Karpas-422 (cell line): ENCODE measurements at places on chromosomes 1 and 21. TPM values are rescaled to one million over a fixed set of nuclear protein-coding genes. Genes with fewer than 3 reads are reported as not detected.

GRCh38 chr1:111826278-111826677, 70.6 kb downstream of the DDX20 start:
- no peak for DNase-seq

DNA sequence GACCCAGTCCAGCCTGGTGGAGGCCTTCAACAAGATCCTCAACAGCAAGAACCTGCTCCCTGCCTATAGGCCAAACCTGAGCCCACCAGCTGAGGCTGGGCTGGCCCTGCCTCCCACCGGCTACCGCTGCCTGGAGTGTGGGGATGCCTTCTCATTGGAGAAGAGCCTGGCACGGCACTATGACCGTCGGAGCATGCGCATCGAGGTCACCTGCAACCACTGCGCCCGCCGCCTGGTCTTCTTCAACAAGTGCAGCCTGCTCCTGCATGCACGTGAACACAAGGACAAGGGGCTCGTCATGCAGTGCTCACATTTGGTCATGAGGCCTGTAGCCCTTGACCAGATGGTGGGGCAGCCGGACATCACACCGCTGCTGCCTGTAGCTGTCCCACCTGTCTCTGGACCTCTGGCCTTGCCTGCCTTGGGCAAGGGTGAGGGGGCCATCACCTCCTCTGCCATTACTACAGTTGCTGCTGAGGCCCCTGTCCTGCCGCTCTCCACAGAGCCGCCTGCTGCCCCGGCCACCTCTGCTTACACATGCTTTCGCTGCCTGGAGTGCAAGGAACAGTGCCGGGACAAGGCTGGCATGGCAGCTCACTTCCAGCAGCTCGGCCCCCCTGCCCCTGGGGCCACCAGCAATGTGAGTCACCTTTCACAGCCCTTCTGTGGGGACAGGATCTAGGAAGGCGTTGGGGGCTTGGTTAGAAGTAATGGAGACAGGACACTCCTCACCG, 5.8 kb downstream of the ZNF687 start:
- DNase-seq: no peak

The FAM131C gene
- not detected in 2 replicates for total RNA-seq

The ADGRL4 gene
- not detected in 2 replicates for total RNA-seq

DNA sequence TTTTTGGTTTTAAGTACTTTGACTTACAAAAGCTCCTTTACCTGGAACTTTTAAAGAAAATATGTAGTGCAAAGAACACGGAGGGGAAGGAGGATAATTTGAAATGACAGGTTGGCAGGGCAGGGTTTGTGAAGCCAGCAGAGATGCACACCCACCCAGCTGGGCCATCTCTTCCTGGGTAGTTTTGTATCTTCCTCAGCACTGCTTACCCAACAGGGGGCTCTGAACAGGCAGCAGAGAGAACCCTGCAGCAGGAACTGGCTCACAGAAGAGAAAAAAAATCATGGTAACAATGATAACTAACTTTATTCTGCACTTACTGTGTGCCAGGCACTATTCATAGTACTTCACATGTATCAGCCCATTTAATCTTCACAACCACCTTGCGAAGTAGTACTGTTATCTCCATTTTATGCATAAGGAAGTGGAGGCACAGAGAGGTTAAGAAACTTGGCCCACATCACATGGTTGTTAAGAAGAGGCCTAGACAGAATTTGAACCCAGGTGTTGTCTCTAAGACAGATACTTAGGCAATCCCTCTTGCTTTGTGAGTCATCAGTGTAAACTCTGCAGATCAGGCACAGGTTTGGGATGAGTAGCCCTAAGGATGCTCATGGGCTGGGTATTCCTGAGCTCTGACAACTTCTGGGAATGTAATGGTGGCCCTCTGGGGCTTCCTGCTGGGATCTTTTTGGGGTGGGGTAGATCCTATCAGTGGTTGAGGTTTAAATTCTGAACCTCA, 60.8 kb downstream of the ELK4 start:
- DNase-seq: no peak

The CNIH3 gene
- total RNA-seq: 1.3 and 4.7 TPM in 2 replicates

The HPCA gene
- not detected in 2 replicates for total RNA-seq
